ENCODE measurements at places on chromosomes 5 and 9.
A peak's percentile ranks its signal among the peaks of the same experiment; 100 is the strongest.

DNA sequence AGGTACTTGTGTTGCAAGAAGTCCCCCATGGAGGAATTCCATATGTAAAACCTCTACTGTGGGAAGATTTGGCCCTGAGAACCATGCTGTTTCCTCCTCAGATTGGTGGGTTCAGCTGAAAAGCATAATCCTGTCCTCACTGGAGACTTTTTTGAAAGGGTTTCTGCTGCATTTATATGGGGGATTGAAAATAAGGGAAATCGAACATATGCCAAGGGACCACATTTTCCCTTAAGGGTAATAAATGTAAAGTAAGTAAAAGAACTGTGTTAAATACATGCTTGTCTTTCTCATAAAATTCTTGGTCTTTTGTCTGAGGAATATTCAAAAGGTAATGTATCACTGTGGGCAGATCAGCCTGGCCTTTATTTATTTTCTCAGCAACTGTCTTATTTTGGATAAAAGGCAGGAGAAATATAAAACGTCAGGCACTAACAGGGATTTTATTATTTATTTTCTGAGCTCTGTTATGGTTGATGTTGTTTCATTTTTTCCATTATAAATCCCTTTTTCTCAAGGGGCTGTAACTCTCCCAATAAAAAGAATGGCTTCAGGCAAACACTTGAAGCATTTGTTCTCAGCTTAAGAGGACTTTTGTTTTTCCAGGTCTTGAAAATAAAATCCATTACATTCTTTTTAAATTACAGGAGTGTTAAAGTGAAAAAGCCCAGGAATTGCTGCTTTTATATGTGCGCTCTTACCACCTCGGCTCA is 131.4 kb downstream of the FGF10 start:
- DNase-seq = no peak

- no peak for DNase-seq
Measured at GRCh38 chr5:61964201-61964600, 341.8 kb upstream of the KIF2A start.

- DNase-seq = no peak
Measured at GRCh38 chr5:172712610-172713009, 58.4 kb downstream of the DUSP1 start.

GRCh38 chr9:8419596-8420275 is 620.2 kb upstream of the DMAC1 start:
- no peak for DNase-seq

DNA sequence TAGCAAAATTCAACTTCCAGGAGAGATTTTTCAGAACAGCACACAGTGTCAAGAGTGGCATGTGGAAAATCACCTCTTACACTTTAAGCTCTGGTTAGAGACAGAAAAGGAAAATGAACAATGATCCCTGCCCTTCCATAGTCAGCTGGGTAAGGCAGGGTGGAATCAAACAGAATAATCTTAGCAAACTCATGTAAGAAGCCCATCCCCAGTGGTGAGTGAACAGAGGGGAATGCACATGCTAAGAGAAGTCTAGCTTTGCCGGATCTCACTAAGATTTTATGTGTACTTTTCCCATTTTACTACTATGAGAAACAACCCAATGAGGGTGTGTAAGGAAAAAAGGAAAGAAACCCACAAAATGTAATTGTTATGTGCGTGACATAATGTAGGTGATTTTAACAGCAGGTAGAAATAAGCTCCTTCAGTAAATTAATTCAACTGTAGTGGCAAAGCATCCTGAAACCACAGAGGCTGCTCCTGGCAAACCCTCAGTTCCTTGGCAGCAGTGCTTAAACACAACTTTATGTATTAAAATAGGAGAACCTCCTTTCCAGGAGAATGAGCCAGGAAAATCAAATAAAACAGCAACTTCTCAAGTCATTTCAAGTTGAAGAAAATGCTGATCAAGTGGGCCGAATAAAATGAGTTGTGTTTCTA is 366.0 kb upstream of the TRPC7 start:
- DNase-seq = no peak

DNA sequence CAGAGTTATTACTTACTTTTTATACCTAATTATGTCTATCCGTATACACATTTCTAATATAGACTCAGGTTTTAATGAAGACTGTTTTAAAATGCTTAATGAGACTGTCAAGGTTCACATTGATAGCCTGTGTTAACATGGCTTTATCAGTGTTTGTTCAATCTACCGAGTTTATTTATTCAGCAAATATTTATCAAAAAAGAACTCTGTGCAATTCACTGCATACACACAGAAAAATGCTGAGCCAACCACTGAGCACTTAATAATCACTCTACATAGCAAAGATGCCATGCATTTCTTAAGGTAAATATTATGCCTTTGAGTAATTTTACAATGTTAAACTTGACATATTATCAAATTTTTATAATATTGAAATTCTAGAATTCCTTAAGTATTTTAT is 428.2 kb downstream of the ANXA1 start:
- DNase-seq = no peak

GRCh38 chr5:90020575-90021538 is 388.7 kb downstream of the CETN3 start:
- peak; percentile 5 for DNase-seq

DNA sequence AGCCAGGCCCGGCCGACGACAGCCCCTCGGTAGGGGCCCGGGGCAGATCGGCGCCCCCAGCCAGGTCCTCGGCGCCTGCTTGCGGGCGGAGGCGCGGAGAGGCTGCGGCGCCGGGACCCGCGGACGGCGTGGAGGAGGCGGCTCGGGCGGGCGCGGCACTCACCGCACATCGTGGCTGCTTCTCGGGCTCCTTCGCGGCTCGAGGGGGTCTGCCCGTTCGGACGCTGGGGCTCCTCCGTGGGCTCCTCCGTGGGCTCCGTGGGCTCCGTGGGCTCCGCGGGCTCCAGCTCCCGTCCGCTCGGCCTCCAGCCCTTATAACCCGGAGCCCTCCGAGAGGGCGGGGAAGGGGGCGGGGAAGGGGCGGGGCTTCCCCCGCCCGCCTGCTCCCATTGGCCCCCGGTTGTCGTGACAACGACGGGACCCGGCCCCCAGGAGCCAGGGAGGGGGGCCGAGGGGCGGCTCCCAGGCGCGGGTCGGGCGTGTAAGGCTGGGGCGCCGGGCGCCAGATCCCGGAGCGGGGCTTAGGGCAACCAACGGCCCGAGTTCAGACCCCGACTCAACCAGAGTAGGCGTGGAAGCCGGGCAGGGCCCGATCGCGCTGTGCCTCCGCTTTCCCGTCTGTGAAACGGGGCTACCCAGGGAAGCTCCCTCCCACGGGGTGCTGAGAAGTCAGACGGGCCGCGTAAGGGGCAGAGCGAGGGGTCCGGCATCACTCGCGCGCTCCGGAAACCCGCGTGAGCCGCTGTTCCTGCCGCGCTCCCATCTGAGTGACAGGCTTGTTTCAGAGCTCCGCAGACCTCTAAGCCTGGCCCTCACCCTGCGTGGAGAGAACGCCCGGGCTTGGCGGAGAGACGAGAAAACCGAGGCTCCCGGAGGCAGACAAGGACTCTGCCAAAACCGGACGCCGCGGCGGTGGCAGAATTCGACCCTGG is at the start of gene GFPT2:
GFPT2 (minus strand) TSS at position 289 of the 932 bp plus-strand sequence; CDS start at position 170, 119 bp downstream.
- peak; percentile 70 for DNase-seq

- no peak for DNase-seq
Measured at GRCh38 chr9:92483627-92484545, 1.6 kb upstream of the ASPN start.

GRCh38 chr5:98463676-98464075 is 309.8 kb upstream of the RGMB start:
- no peak for DNase-seq

DNA sequence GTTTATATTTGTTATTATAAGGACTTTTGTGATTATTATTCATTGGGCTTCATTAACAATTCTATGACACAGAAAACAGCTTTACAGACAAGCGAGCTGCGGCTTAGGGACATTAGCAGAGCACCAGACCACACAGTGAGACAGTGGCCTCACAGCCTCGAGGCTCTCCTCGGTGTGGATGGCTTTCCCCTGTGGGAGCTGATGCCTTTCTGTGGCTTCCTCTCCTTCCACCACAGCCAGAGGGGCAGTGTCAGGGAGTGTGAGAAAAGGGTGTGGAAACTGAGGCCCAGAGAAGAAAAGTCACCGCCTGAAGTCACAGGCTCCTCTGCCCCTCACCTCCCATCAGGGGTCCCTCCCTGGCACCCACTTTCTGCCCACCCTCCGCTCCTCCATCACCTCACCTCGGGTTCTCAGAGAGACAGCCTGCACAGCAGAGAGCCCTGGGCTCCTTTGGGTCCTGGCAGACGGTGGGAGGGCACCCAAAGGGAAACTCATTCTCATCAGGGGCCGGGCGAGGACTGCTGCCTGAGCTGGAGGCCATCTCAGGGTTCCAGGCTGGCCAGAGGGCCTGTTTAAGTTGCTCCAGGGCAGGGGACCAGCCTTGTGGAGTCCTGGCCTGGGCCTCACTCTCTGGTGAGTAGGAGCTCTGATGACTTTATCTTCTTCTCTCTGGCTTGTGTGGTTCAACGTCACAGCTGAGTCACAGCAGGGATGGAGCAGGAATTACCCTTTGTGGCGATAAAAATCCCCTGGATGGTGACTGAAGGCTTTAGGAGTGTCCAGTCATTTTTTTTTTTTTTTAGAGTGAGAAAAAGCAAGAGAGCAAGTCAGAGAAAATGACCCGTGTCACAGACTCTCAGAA is 830 bp downstream of the TRAF1 start:
- DNase-seq = peak; percentile 53

DNA sequence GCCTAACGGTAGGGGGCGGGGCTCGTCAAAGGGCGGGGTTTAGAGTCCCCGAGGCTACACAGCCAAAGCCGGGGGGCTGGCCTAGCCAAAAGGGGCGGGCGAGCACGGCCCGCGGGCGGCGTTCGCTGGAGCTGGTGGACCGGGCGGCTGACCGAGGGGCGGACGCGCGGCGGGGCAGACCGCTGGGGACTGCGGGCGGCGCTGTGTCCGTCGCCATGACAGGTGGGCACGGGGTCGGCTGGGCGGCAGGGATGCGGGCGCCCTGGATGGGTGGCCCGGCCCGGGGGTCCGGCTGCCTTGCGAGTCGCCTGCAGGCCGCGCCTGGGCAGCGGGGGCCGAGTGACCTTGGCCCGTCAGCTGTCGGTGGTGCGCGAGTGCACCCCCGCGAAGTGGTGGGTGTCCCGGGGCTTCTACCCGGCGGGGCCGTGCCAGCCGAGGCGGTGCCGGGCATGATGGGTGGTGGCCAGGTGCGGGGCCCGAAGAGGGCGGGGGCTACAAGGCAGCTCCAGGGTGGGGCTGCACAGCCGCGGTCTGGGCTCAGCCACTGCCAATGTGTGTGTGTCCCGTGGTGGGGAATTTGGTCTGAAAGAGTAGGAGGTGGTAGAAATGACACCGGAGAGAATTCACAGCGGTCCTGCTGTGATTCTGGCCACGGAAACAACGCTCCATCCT is at the start of gene CARD19:
CARD19 (plus strand) TSS at position 87 of the 672 bp plus-strand sequence; CDS start at position 216, 129 bp downstream.
- DNase-seq = no peak

DNA sequence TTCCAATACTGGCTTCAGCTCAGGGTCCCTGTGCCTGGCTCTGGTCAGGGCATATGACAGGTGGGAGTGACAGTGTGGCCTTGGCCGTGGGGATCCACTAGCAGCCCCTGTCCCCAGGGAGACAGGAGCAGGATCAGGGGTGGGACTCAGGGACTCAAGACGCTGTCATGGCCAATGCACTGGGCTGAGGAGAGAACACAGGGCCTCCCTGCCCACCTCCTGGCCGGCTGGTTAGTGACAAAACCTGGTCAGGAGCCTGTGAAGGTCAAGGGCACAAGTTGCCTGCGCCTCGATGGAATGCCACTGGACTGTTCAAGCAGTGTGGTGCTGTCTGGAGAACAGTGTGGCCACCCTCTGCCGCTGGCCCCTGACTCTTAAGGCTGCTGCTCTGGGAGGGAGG is 86.8 kb downstream of the OLFM1 start:
- DNase-seq = no peak

GRCh38 chr9:36530224-36530623 is 42.5 kb upstream of the MELK start:
- DNase-seq = no peak

DNA sequence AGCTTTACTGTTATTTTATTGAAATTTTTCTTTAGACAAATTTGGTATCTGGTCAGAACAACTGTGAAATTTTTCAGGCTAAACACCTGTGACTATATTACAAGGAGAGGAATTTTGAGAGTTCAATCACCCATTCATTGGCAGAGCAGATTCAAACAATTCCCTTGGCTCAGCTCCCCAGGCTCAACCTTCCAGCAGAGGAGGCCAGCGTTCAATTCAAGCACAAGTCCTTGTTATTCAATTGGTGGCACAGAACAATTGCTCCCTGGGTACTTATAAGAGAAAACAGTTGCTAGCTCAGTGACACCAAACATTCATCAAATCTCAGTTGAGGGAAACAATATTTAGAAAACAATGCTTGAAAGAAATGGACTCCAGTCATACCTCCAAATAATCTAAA is 83.3 kb downstream of the SUSD1 start:
- DNase-seq = no peak

- no peak for DNase-seq
Measured at GRCh38 chr5:11212706-11213105, 451.7 kb upstream of the DAP start.

DNA sequence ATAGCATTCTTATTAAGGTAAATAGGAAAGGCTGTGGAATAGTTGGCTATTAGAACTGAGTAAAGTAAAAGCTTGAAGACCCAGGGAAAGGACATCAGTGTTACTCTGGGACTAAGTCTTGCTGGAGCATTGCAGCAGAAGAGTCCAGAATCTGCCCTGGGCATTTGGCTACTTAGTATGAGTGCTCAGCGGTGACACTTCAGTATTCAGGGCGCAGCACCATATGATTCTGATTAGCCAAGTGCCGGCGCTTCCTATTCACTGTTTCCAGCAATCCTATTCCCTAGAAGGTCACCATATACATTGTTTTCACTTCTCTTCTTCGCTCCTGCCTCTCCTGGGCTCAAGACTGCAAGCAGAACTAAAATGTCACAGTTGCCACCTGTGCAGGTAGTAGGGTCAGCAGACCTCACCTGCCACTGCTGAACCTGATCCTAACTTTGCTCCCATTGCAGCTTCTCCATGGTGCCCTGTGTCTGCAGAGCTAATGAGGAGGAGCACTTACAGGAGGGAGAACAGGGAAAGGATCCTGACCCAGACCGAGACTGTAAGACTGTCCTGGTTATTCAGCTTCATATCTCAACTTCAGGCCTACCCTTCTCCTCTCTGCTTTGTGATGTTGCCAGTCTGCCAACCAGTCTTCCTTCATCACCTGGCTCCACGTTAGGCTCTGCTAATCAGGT is 313.6 kb upstream of the PIK3R1 start:
- no peak for DNase-seq

- peak; percentile 74 for DNase-seq
Measured at GRCh38 chr5:153974131-153974812, 64.4 kb downstream of the FAM114A2 start.

DNA sequence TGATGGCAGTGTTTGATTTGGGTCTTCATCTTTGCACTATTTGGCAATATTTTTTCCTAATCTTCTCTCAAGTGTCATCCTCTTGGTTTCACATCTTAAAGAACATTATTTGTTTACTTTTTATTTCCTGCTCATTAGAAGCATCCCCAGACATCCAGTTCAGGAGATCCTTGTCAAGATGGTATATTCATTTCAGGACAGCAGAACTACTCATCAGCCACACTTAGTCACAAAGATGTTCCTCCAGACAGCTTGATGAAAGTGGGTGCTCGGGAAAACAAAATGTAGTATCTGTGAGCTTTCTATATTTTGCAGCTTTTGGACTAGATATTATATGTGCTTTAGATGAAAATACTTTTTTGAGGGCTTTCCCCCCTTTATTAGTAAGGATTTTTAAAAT is 72.1 kb upstream of the SREK1 start:
- no peak for DNase-seq
